ENCODE measurements at places on chromosomes 6 and 20.

- no peak for DNase-seq
These were observed 60.9 kb upstream of the SMIM8 start for GRCh38 chr6:87261534-87261933.

DNA sequence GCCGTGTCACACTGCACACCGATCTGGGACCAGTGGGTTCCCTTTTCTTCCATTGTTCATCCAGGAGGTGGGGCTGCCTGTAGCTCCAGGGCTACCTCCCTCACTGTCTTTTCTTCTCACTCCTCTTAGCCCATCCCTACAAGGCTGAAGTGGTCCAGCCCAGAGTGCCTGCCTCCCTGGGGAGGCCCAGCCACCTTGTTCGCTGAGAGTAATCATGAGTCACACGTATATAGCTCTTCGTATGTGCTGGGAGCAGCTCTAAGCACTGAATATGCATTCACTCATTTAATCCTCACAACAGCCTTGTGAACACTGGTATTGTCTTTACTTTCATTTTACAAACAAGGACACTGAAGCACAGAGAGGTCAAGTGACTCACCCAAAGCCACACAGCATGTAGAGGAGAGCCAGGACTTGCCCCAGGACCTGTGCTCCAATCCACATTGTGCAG, 14.7 kb upstream of the CCDC167 start:
- no peak for DNase-seq

GRCh38 chr20:53190225-53190624, 218.1 kb downstream of the TSHZ2 start:
- DNase-seq, result no peak

DNA sequence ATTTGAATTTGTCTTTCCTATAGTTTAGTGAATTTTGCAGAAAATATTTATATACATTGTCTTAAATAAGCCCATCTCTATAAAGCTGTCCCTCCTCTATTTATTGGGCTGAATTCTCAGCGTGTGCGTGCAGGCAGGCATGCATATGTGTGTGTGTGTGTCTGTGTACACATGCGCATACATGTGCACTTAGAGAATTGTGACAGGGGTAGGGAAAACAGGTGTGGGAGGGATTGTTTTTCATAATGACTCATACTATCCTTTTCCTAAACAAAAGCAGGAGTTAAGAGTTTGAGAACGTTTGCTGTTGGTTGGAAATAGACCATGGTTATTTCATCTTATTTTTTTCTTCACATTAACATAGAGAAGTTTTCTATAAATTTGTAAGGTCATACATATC, 43.4 kb upstream of the FABP7 start:
- DNase-seq, result no peak

DNA sequence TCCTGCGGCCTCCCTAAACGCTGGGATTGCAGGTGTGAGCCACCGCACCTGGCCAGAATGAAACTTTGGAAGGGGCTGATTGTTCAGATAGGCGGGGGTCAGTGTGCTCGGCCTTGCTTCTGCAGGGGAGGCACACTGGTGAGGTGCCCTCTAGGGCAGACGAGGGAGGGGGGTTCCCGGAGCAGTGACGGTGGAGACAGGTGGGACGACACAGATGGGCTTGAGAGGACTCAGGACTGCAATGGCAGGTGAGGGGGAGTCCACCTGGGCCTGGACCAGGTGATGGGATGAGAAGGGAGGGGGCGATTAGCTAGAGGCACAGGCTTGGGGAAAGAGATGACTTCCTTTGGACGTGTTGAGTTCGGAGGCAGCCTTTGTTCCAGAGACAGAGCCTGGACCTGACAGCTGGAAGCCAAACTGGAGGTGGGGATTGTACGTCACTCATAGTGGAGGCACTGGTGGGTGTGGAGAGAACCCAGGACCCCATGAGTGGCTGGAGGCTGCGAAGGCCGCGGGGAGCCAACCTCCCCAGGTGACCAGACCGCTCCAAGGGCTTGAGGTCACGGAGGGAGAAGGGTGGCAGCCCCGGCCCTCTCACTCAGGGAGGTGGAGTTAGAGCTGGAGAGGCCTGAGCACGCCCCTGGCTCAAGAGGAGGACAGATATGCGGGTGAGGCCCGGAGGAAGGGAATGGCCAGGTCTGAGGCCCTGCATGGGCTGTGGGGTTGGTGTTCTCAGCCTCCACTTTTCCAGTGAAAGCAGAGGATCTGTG, 10.5 kb upstream of the MAP1LC3A start:
- no peak for DNase-seq

- DNase-seq, result no peak
These were observed 3.6 kb downstream of the MAP3K7 start for GRCh38 chr6:90583179-90583835.

DNA sequence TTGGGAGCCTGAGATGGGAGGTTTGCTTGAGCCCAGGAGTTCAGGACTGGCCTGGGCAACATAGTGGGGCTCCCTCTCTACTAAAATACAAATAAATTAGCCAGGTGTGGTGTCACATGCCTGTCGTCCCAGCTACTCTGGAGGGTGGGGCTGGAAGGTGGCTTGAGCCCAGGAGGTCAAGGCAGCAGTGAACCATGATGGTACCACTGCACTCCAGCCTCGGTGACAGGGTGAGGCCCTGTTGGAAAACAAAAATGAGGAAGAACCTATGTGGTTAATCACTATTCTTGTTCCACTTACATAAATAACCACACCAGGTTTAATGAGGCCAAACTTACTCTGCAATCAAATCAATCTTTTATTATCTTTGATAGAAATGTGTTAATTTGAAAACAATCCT, 5.4 kb downstream of the PPDPF start:
- DNase-seq, result no peak

- no peak for DNase-seq
These were observed 19.6 kb downstream of the NUP153 start for GRCh38 chr6:17687136-17687535.

DNA sequence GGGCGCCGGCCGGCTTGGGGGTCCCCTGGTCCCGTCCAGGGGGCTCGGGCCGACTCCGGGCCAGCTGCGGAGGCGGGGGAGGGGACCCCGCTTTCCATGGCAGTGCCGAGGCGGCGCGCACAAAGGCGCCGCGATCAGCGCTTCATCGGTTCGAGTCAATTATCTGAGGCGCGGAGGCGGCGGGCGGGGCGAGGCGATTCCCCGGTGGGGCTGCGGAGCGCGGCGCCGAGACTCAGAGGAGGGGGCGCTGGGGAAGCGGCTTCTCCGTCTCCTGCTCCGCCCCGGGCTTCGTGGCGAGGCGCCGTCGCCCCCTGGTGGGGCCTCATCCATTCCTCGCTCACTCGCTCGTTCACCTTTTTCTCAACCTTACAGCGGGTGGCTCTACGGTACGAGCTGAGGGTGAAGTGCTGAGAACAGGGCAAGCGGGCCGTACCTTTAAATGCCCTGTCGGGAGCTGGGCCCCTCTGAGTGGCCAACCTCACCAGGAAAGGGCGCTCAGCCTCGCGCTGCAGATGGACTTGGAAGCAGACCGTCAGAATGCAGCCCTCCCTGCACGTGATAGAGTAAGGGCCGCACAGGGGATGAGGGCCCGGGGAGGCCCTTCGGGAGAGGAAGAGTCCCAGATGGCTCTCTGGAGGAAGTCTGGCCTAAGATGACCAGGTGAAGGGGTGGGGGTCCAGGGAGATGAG, 39.9 kb downstream of the SLC52A3 start:
- DNase-seq, result no peak

DNA sequence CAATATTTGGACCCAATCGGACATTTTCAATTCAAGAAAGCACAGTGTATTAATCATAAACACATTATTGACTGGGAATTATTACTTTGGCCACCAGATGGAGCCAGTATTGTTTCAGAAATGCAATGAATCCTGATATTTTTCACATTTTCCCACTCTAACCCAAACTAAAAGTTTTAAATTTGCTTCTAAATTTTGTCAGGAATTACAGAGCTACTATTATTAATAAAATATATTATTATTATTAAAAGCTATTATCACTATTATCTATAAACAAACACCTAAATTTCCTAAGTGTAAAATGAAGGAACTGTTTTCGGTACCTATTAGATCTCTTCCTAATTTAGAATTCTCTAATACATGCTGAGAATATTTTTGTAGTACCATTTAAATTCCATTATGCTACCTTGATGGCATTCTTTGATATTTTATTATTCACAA, 245.3 kb downstream of the OGFRL1 start:
- DNase-seq, result no peak

DNA sequence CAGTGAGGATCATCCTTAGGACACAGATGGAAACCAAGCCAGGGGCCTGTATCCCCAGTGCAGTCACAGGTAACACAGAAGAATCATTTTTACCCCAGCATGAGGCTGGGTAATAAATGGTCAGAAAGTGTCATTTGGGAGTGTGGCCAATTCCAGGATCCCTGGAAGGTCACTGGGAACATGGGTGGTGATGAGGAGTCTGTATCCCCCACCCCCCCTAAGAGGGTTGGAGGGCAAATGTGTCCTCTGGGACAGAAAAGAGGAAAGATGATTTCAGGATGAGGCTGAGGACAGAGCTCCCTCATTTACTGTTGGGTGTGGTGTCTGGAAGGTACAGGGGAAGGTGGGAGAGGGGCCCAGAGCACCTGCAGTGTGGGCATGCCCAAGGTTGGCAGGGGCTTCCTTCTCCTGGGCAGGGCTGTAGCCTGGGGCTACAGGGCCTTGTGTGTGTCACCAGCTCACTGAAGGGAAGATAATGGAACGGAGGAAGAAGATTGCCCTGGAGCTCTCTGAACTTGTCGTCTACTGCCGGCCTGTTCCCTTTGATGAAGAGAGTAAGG, 34.5 kb downstream of the PLCG1 start:
- DNase-seq, result no peak

DNA sequence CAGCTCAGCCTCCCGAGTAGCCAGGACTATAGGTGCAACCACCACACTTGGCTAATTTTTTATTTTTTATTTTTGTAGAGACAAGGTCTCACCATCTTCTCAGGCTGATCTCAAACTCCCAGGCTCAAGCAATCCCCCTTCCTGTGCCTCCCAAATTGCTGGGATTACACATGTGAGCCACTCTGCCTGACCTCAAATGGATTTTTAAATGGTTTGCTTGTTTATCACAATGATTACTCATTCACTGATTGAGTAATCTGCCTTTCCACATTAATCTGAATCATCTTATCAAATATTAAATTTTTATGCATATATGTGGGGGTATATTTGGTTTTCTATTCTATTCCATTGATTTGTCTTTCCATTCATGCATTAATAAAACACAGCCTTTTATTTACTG, 9.4 kb upstream of the KHDC1L start:
- no peak for DNase-seq

DNA sequence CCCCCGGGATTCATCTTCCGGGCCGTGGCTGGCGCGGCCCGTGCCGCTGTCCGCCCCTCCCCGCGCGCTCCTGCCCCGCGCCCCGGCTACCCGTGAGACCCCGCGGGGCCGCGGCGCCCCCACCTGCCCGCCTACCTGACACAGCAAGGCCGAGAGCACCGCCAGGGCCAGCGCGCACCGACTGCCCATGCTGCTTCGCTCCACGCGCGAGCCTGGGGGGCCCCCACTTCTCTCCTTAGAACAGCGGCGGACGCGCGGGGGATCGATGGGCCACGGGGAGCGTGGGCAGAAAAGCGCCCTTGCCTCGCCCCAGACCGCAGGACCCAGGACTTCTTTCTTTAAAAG, 955 bp downstream of the DLL1 start:
- DNase-seq, result no peak

DNA sequence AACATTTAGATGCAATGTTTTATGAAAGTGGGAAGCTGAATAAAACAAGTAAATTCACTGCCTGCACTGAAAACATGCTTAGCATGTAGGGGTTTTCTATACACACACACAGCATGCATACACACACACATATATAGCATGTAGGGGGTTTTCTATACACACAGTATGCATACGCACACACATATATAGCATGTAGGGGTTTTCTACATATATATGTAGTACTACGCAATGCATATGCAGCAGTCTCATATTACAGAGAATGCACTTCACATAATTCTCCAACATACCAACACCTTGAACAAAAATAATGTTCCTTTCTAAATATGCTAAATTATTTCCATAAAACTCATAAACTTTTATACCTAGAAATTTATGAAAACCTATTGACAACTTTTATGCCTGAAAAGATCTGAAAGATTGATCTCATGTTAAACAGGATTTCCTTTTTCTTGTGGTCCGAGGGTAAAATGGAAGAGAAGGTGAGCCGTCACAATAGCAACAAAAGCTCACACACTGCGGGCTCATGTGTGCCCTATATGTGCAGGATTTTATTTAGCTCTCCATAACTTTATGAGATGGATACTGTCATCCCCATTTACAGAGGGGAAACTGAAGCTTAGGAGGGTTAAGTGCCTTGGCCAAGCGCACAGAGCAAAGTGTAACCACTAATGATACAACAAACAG, 81.9 kb upstream of the TULP1 start:
- DNase-seq, result no peak

DNA sequence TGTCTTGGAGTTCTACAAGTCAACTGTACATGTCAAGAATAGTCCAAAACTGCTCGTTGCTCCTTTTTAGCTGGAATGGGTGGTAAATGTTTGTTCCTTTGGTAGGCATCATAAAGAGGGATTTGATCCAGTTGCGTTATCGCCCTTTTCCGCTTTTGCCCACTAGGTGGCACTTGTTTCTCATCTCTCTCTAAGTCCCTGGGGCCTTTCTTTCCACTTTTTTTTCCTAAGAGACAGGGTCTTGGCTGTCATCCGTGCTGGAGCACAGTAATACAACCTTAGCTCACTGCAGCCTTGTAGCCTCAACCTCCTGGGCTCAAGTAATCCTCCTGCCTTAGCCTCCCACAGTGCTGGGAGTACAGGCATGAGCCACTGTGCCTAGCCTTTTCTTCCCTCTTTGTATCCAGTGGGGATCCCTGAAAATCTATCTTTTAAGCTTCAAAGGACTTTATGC, 20.7 kb downstream of the GTPBP2 start:
- no peak for DNase-seq

DNA sequence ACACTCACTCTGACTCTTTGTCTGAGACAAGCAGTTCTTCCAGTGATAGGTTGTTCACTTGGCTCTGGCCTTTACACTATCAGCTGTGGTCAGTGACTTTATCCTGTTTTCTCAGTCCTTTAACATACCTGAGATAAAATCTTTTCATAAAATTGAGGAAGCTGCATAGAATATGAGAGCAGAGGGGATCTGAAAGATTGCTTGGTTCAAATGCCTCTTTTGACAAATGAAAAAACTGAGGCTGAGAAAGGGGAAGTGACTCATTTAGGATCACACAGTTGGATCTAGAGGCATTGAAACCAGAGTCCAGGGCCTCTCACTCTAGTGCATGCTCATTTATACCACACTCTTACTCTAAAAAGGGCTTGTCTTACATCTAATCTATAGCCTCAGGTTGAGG, 277.0 kb upstream of the TBX18 start:
- DNase-seq, result no peak

DNA sequence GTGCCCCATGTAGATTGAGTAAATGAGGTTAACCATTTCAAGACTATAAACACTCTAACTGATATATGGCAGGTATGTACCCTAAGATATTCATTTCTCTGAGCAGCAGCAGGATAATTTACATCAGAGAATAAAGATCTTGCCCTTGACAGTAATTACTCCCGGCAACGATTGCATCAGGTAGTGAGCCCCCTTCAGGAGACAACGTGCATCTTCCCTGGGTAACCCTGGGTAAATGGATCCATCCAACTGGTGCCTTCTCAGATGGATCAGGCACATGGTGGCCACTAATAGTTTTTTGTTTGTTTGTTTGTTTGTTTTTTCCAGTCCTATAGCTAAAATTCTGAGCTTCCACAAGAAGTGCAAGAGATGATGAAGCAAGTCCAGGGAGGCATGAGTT, 469.4 kb upstream of the SLC35B3 start:
- no peak for DNase-seq

GRCh38 chr6:111599259-111599658, 6.4 kb downstream of the TRAF3IP2 start:
- no peak for DNase-seq

All from thoracic aorta (tissue), 2 donors.